ENCODE measurements at places on chromosomes 16 and 17. TPM values are rescaled to one million over a fixed set of nuclear protein-coding genes. Genes with fewer than 3 reads are reported as not detected.

The KRT33B gene
- not detected for polyA plus RNA-seq

DNA sequence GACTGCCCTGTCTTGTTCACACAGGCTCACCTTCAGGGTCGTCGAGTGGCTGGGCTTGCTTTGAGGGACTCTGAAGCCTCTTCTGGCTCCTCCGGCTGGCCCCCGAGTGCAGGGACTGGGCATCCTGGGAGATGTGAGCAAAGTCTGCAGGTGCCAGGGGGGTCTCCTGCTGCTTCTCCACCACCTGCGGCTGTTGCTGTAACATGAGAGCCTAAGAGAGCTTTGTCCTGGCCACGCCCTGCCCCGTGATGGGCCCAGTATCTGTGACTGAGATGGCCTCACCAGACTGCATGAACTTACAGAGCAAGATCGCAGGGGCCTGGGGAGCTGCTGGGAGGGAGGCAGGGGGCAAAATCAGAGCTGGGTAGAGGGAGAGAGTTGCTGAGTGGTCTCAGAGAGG, 12.5 kb downstream of the ERN2 start:
- no peak for DNase-seq

GRCh38 chr17:76537578-76538280, at the start of gene CYGB:
Gene CYGB, minus strand, starts transcription at chr17:76537709. Its CDS starts 167 bp downstream, at chr17:76537542.
- peak; percentile 54 for DNase-seq

The KREMEN2 gene
- not detected for polyA plus RNA-seq

The SP2 gene
- 7.5 TPM for polyA plus RNA-seq

The C1QL1 gene
- polyA plus RNA-seq = not detected

DNA sequence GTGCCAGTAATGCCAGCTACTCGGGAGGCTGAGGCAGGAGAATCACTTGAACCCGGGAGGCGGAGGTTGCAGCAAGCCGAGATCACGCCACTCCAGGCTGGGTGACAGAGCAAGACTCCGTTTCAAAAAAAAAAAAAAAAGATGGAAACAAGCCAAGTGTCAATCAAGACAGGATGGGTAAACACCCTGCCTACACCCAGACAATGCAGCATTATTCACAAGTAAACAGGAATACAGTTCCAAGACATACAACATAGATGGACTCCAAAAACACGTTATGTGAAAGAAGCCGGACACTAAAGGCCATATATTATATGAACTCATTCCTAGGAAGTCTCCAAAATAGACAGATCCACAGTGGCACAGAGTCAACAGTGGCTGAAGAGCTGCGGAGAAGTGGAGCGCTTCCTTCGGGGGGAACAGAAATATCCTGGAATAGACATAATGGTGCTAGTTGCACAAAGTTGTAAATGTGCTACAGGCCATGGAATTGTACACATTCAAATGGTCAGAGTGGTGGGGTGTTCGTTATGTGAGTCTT, 33.9 kb downstream of the ANKRD11 start:
- DNase-seq = no peak

The KRTAP3-2 gene
- polyA plus RNA-seq = not detected

DNA sequence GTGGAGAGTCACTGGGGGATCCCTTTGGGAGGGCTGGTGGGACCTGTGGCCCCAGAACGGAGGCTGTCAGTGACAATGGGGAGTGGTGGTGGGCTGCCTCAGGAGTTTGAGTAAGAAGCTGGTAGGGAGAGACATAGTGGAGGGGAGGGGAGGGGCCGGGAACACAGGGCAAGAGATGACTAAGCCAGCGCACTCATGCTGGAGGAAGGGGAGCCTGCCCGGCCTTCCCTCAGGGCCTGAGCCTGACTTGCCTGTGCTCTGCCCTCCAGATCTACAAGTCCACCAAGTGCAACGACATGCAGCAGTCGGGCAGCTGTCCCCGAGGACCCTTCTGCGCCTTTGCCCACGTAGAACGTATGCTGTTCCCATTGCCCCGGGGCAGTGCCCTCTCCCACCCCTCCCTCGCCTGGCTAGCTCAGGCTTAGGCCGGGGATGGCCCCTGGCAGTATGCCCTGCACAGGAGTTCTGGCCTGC, 29.3 kb downstream of the UNC13D start:
- peak; percentile 55 for DNase-seq

The TBC1D3H gene
- polyA plus RNA-seq = 4.0 TPM

DNA sequence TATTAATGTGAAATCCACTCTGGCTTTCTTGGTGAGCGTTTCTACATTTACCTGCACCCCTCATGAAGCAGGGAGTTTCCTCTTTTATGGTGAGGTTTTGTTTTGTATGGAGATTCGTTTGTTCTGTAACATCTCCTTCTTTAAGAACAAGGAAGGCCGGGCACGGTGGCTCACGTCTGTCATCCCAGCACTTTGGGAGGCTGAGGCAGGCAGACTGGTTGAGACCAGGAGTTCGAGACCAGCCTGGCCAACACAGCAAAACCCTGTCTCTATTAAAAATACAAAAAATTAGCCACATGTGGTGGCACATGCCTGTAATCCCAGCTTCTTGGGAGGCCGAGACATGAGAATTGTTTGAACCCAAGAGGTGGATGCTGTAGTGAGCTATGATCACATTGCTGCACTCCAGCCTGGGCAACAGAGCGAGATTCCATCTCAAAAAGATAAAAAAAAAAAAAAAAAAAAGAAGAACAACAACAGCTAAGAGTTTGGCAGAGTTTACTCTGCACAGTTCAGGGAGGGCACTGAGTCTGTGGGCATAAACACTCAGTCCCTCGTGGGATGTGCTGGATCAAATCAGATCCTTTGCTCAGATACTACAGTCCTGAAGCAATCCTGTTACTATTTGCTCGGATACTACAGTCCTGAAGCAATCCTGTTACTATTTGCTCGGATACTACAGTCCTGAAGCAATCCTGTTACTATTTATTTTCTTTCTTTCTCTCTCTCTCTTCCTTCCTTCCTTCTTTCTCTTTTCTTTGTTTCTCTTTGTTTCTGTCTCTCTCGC, 28.9 kb downstream of the ADCY9 start:
- no peak for DNase-seq

DNA sequence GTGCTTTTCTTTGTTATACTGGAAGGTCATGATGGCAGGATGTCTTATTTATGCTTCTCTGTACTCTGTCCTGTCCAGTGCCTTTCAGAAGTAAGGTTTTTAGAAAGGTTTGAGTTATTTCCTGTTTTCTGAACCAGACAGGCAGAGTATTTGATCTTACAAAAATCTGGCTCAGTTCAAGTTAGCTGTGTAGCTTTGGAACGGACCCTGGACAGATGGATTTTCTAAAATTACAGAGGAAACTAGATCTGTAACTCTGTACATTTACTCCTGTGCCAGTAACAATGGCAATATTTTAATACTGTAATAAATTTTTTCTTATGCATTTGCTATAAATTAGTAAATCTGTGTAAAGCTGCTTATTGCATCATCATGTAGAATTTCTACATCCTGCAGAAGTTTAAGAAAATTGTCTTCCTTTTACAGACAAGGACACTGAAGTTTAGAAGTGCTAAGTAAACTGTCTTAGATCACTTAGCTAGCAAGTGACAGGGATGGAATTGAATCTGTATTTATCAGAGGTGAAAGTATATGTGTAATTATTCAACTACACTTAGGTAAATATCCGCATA, 347.6 kb downstream of the WWOX start:
- DNase-seq = no peak

DNA sequence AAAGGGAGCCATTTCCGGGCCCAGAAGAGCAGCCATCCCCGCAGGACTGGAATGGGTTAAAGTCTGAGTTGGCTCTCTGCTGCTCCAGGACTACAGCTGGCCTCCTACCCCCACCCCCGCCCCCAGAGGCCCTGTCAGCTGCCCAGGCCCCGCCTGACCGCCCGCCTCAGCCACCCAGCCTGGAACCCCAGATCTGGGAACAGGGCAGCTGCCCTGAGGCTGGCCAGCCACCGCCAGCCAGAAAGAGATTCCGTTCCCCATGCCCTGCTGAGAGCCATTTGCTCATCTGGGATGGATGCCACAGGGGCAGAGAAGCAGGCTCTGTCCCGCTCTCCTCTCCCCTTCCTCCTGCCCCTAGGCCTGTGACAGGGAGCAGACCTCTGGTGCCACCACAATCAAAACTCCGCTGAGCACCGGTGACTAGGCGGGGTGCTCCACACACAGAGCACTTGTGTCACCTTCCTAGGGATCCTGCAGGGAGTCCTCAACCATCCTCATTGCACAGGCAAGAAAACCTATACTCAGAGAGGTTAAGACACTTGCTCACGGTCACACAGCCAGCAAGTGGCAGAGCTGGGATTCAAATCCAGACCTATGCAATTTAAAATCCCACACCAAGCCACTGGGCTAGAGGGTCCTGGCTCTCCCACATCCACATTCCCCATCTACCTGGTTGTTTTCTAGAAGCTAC, 44.1 kb downstream of the ZNF423 start:
- DNase-seq = no peak

DNA sequence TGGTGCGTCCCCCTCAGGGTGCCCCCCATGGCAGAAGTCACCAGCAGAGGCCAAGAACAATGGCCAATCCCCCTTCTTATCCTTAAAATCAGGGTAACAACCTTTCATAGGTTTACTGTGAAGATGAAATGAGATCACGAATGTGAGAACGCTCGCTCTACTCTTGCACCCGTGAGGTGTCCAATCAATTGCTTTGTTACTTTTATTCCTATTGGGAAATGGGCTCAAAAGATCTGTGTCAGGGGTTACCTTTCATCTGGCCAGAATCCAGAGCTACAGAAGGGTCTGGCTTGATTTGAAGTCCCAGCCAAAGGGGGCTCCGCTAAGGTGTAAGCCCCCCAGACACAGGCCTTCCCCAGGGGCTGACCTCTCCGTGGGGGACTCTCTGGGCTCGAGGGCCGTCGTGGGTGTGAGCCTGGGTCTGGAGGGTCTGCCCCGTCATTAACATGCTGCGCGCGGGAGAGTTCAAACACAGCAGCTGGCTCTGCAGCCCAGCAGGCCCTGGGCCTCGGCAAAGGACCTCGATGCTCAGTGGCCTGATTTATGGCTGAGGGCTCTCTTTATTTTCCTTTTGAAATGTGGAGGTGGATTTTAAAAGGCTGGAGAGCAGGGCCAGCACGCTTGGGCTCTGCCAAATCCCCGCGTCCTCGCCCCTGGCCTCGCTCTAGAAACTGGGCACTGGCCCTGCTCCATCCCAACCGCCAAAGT, 10.4 kb downstream of the ABR start:
- no peak for DNase-seq

DNA sequence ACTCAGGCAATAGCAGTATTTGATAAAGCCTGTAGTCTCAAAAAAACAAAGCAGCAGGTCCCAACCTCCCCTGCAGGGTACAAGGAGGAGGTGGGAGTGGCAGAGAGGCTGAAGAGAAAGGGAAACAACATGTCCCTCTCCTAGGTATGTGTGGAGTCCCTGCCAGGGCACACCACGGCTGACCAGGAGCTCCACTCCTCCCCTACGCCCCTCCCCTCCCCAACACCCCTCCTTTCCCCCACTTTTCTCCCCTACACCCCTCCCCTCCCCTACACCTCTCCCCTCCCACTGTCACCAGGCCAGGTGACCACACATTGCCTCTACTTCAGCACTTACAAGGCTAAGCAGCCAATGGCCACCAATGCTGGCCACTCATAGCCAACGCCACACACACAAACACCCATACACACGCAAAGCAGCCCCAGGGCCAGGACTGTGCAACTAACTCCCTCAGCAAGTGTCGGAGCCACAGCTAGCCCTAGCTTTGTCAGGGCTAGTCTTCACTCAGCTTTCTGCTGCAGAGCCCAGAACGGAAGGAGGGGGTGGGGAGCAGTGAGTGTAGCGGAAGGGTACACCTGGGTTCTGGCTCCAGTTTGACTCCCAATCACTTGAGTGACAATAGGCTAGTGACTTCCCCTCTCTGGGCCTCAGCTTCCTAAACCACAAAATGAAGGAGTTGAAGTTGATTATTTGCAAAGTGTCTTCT, 8.2 kb downstream of the CAVIN1 start:
- DNase-seq = no peak

The CFAP119 gene
- polyA plus RNA-seq = 9.8 TPM

The AANAT gene
- not detected for polyA plus RNA-seq

DNA sequence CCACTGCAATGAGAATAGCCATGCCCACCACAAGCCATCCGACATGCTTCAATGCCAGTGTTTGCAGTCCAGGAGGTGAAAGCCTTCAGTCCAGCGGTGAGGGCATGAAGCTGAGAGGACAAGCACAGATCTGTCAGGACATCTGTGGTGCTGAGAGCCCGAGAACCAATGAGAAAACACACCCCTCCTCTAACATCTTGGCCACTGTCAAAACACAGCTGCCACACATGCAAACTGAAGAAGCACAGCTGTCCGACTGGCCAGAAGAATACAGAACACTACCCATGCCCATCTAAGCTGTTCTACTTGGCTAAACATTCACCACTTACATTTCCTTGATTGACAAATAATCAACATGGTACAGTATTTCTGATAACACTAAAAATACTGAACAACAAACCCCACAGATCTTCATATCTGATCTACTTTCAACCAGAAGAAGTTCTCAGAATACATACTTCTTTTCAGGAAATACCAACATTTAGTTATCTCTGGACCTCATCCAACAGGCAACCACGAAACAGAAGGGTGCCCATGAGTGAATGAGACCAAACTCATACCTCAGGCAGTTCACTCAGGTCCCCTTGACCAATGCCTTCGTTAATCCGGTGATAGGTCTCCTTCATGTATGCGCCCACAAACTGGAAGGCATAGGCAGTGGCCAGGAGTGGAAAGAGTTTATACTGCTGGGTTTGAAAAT, 10.2 kb upstream of the FBF1 start:
- DNase-seq = no peak

DNA sequence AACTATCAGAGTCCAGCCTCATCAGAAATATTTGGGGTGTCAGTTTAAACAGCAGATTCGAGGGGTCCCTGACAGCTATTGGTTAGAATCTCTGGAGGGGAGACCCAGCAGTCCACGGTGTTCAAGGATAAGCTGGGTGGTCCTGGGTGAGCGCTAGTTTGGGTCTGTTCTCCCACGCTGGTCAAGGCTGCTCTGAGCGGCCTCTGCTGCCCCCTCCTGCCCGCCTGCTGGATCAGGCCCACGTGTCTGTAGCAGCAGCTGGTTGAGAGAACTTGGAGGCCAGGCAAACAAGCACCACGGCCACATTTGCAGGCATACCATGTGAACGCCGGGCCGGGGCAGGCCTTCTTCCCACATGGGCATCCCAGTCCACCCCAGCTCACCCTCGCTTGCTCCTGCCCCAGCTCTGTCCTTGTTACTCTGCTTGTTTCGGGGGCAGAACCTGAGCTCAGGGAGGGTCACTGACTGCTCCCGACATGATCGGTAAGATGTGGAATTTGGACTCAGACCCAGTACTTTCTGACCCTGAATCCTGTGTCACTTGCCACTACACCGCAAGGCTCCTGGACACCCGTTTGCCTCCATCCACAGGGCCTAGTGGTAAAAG, 7.4 kb downstream of the FOXF1 start:
- peak; percentile 85 for DNase-seq

DNA sequence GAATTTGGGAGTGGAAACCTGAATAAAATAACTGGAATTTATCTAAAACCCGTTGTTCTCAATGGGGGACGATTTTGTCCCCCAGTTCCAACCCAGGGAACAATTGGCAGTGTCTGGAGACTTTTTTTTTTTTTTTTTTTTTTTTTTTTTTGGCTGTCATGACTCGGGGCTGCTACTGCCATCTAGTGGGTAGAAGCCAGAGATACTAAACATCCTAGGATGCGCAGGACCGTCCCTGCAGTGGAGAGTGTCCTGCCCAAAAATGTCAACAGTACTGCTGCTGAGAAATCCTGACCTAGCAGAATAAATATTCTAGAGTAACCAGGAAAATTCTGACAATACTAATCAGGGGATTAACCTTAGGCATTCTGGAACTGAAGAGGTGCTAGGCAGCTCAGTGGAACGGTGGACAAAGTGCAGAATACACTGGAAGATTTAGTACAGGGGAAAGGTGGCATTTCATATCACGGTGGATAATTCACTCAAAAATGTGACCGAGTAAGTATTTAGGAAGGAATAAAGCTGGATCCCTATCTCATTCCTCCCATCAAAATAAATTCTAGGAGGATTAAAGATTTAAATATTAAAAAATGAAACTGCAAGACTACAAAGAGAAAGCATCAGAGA, 107.6 kb downstream of the SPECC1 start:
- no peak for DNase-seq
